ENCODE measurements at places on chromosomes 4 and X.

DNA sequence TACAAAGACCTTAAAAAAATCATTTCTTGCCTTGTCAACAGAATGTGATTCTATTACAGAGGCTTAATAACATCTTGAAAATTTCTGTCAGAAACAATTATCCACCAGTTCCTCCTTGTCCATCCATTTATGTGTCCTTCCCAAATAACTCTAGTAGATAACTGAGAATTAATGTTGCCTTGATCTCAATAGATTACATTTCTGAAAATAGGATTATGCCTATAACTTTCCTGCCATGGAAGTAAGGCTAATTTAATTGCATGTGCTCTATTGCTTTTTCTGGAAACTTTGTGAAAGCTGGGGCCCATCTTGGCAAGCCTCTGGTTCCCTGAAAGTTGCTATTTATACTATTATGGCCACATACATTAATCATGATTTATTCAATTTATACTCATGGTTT, 76.2 kb upstream of the UNC5C start:
- DNase-seq, result no peak

- no peak for DNase-seq
These were observed 32.4 kb downstream of the SPANXN4 start for GRCh38 chrX:143058120-143058519.

GRCh38 chr4:120682981-120683380, 239.5 kb downstream of the PRDM5 start:
- DNase-seq, result no peak

DNA sequence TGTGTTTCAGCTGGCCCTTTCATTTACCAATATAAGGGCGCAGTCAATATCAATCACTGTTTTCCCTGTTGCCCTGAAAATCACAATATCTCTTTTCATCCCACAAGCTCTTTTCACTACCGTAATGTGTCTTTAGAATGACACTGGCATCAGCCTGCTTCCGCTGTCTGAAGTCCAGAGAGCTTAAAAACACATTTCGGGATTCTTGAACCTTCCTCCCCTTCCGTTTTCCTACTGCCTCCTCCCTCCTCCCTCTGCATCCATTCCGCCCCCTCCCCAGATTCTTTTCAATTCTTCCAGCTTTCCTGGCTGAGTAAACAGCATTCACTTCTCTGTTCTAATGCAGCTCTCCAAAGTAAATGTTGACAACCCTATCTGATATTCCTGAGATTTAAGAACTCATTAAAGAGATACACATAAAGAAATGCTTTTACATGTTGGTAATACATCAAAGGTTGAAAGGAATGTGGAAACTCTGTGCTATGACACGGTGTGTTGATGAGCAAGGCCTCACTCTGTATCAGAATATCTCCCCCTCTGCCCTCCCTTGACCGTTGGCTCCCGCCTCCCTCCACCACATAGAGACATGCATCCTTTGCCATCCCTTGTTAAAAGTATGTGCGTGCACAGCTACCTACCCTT, 83.5 kb upstream of the SPRY1 start:
- no peak for DNase-seq

DNA sequence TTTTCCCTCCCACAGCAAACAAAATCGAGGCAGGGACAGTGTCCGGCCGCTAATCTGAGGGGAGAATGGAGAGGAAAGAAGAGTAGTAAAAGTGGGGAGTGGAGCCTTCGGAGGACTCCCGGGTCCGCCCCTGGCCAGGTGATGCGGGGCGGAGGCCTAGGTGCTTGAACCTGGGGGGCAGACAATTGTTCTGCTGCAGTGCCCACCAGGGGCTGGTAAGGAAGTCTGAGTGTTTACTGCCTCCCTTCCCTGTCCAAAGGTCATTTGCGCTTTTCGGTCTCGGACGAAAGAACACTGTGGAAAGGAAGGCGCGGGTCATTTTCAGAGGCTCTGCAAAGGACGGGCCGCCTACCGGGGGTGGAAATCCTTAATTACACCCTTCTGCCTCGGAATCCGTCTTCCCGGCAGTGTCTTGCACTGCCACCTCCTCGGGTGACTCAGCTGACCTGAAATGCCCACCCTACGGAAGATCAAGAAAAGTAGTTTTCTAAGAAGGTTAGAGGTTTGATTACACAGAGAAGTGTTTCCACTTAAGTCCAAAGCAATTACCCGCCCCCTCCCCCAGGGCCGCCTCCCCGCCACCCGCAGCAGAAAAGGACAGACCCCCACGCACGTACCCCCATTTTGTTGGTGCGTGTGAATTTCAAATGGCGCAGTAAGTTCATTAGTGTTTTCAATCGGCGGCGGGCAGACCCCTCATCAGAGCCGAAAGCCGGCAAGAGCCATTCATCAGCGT, 99.9 kb upstream of the TENM3 start:
- DNase-seq, result no peak

DNA sequence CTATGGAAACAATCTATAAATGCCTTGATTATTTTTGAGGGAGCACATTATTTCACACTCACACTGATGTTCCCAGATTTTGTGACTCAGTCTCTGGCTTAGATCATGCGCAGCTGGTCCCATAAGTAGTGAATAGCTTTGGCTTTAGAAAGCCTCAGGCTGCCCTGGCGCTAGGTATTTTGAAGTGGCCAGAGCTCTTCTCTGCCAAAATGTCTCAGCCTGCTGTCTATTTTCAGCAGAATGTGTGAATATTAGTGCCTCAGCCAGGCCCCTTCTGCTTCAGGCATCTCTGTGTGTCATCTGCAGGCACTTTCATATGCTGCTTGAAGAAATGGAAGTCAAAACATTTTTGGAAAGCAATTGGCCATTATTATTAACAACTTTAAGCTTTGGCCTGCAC, 931.0 kb upstream of the INTU start:
- DNase-seq, result no peak

GRCh38 chrX:49976682-49977197, 54.3 kb downstream of the CLCN5 start:
- DNase-seq, result no peak

GRCh38 chrX:129875669-129876068, 30.3 kb upstream of the UTP14A start:
- no peak for DNase-seq

- no peak for DNase-seq
These were observed 201.8 kb upstream of the FAM9B start for GRCh38 chrX:9235722-9236121.

GRCh38 chrX:45083314-45083713, 117.4 kb downstream of the DIPK2B start:
- DNase-seq, result peak; percentile 49

DNA sequence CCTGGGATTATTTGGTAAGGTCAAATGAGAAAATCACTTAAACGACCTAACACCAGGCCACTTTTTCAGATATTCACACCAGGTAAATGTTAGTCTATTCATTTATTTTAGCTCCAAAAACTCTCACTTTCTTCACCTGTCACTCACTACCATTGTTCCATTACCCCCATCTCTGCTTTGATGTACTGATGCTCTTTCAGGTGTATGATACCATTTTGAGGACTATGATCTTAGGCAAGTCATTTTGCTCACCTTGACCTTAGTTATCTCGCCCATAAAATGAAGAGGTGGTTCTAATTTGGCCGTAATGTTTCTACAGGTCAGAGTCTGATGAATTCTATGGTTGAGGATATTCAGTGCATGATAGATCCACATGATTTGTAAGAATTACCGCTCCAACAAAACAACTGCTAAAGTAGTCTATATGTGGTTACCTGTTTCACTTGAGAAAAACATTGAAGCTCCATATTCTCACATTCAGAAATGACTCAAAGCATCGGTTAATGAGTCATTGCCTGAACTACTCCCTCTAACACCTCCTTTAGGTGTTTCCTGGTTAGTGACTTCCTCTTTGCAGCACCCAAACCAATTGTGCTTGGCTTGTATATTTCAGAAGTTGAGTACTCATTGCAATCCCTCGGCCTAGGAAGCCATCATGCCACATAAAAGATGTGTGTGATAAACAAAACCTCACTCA, 4.5 kb downstream of the DTHD1 start:
- DNase-seq, result peak; percentile 97

DNA sequence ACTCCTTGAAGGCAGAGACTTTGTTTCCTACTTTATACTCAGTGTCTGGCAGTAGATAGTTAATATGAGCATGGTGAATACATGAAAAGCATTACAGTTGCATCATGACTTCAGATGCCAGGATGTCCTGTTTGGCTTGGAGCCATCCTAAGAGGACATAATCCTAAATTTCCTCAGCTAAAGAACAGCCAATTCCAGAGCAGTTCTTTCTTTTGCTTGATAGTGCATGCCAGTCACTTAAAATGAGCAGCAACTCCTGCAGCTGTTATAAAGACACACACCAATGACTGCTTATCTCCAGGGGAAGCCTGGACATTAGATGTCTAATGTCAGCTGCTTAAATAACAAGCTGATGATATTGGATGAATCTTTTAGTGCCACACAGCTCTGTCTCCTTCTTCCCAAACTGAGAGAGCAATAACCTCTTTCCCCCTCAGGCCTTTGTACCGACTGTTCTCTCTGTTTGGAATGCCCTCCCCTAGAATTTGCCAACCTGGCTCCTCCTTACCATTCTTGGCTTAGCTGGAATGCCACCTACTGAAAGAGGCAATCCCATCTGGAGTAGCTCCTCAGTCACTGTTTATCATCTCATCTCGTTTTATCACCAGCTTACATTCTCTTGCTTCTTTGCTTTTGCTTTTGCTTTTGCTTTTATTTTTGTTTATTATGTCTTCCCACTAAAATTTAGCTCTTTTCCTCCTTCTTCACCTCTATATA, 100.8 kb upstream of the USP38 start:
- no peak for DNase-seq

DNA sequence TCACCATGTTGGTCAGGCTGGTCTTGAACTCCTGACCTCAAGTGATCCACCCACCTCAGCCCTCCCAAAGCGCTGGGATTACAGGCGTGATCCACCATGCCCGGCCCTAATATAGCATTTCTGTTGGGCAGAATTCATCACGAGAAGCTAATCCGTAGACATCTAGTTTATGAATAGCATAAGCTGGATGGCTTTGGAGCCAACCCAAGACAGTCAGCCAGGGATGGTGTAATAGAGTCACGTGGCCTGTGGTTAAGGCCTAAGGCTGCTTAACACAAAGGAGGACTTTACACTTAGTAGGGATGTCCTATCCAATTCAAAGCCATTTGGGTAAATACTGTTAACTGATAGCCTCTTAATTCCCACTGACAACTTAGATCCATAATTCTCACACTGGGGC, 173.6 kb downstream of the RAP1GDS1 start:
- no peak for DNase-seq

DNA sequence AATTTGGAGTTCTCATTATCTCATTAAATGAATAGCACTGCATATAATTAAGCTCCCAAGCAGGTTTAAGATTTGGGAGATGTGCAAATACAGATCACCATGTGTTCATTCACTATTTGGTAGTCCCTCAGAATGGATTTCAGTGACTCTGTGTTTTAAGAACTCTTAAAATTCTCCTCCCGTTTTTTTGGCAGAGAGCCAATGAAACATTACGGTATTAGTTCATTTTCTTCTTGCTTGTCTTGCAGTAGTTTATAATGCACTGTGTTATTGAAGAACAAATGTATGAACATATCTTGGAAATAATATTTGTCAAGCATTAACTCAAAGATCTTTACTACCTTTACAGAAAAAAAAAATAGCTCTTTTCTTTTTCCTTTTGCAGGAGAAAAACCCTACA, 32.7 kb downstream of the KLF3 start:
- DNase-seq, result no peak

DNA sequence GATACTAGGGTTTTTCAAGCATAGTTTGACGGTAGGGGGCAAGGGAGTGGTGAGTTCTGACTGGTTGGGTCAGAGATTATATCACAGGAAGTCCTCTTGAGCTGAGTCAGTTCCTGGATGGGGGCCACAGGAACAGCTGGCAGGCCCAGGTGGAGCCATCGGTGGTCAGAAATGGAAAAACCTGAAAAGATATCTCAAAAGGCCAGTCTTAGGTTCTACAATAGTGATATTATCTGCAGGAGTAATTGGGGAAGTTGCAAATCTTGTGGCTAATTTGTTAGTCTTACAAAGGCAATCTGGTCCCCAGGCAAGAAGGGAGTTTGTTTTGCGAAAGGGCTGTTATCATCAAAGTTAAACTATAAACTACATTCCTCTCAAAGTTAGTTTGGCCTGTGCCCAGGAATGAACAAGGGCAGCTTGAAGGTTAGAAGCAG, 159.3 kb downstream of the PTCHD1 start:
- peak; percentile 62 for DNase-seq

DNA sequence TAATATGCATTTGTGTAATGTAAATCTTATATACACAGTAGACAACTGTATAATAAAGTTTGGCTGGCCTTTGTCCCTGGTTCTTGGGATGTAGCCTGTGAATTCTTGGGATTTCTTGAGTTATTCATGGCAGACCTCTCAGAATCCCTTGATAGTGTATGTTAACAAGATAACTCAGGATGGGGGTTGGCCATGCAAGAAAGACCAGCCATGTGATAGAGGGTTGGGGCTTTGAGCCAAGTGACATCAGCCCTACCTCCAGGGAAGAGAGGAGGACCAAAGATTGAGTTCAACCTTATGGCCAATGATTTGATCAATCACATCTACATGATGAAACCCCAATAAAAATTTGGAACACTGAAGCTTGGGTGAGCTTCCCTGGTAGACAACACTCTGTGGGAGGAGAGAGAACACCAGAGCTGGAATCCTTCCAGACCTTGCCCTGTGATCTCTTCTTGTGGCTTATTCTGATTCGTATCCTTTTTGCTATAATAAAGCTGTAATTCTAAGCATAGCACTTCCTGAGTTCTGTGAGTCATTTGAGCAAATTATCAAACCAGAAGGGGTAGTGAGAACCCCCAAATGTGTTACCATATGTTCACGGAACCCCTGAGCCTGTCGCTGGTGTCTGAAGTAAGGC, 11.3 kb downstream of the SLC2A9 start:
- no peak for DNase-seq

DNA sequence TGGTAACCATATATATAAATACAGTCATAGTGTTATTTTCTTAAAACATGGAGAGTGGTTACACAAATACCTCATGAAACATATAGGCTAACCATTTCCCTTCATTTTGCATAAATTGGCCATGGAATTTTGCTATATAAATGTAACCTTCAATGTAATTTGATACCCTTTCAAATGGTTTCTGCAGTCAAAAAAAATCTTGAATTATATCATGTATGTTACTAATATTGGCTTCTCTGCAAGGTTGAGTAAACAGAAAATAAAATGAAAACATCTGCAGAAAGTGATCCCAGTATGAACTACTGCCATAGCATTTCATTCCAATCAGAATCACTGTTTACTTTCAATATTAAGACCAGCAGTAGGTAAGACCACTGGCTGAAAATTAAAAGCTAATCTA, 1165.9 kb upstream of the TENM3 start:
- DNase-seq, result no peak

GRCh38 chr4:25503779-25504178, 126.7 kb downstream of the ANAPC4 start:
- DNase-seq, result no peak
